CD4-positive, alpha-beta memory T cell (primary cell): ENCODE measurements at places on chromosomes 3 and 15.

DNA sequence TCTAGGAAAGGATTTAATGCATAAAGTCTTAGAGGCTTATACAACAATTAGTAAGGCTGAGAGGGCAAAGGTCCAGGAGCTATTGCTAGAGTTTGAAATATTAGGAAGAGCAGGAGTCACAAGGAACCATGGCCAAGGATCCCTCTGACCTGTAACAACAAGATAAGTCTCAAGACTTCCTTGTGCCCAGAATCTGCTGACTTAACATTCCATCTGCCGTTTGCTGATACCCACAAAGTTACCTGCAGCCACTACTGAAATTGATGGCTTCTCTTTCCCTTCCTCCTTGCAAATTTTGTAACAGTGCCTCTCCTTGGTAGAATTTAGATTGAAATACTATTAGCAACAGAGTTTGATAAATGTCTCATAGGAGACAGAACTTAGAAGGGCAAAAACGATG is 4.7 kb upstream of the MYEF2 start:
- no peak for DNase-seq

DNA sequence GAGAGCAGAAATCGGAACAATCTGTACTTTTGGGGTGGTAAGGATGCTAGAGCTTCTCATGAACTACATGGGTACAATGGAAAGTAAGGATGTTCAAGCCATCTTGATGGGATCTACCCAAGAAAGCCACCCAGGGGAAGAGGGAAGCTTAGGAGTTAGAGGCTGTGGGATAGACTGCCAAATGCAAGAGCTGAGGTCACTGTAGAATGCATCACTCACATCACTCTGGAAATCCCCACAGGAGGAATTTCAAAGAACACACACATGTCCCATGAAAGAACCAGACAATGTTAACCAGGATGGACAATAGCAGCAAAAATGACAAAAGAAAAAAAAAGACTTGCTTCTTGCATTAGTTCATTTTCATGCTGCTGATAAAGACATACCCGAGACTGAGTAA is 32.8 kb upstream of the UBE2E2 start:
- no peak for DNase-seq

- DNase-seq, result no peak
These were observed 23.1 kb downstream of the CNTN3 start for GRCh38 chr3:74591342-74591741.

- DNase-seq, result no peak
These were observed 66.2 kb downstream of the FRMD4B start for GRCh38 chr3:69319652-69320051.

- DNase-seq, result no peak
These were observed 33.6 kb downstream of the HPS3 start for GRCh38 chr3:149163066-149163465.

GRCh38 chr15:33592864-33593263 is 282.1 kb downstream of the RYR3 start:
- no peak for DNase-seq

DNA sequence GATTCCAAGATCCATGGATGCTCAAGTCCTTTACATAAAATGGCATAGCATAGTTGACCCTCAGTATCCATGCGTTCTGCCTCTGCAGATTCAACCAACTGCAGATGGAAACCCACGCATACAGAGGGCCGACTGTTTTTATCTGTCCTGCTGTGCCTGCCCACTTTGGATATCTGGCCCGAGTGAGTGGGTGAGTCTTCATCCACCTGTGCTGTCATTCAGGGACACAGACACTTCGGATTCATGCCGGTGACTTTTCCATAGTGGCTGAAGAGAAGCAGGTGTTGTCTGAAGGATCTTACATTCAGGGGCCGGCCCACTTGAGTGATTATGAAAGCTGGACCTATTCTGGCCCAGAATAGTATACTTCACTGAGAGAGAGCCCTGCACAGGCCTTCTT is 85.1 kb downstream of the RYR3 start:
- DNase-seq, result no peak

DNA sequence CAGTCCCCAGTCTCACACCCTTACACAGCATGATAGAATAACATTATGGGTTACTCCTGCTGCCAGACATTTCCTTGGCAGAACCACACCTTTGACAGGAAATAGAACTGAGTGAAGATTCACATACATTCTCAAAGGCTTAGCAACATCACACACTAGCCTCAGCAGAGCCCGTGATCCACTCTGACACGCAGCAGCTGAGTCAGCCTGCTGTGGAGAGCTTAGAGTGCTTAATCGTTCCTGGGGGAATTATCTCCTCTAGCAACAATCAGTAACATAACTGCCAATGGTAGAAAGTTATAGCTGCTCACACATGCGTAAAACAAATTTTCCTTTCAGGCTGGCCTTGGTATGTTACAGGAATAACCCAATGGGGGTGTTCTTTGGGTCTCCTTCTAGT is 382.1 kb downstream of the GAP43 start:
- no peak for DNase-seq
